Inflammatory macrophage treated with lipopolysaccharide for 4 hours (primary cell): ENCODE measurements at places on chromosomes 12 and 14.

DNA sequence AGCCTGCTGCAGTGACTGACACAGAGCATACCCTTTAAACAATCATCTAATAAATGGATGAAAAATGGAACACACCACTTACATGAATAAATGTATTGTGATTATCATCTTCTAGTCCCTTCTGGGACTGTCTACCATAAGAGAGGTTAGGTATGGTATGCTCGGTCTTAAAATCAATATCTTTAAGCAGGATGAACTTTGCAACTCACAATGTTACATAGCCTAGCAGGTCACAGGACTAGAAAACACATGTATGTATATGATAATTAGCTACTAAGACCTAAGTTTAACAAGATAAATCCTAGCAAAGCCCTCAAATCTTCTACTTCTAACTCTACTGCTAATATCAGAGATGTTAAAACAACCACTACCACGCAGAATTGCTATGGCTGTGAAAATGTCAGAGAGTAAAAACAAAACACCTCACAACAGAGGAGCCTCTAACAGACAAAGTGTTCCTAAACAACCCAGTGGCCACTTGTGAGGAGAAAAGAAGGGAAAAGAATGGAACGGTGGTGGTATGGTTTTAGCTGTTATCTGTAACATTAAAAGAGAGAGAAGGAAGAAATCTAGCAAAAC is 139.4 kb downstream of the STXBP6 start:
- no peak for DNase-seq

- DNase-seq: no peak
Measured at GRCh38 chr14:106023411-106023810, 497.0 kb downstream of the TMEM121 start.

DNA sequence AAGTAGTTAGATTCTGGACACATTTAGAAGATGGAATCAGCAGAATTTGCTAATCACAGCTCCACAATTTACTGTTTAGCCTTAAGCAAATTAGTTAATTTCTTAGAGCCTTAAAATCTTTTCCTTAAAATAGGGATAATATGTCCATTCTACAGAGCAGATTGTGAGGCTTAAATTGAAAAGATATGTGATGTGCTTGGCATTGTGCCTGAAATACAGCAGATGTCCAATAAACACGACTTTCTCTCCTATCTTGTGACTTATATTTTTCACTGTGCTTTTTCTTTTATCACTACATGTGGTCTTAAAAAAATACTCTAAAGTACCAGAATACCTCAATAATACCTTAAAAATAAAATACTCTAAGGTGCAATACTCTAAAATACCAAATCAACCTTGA is 30.6 kb downstream of the CCER1 start:
- no peak for DNase-seq

- no peak for DNase-seq
Measured at GRCh38 chr14:92673601-92674150, 74.8 kb downstream of the LGMN start.

- no peak for DNase-seq
Measured at GRCh38 chr12:2535583-2536204, 259.1 kb upstream of the FKBP4 start.
